Common myeloid progenitor, CD34-positive (primary cell): ENCODE measurements at places on chromosomes 2 and 18.

DNA sequence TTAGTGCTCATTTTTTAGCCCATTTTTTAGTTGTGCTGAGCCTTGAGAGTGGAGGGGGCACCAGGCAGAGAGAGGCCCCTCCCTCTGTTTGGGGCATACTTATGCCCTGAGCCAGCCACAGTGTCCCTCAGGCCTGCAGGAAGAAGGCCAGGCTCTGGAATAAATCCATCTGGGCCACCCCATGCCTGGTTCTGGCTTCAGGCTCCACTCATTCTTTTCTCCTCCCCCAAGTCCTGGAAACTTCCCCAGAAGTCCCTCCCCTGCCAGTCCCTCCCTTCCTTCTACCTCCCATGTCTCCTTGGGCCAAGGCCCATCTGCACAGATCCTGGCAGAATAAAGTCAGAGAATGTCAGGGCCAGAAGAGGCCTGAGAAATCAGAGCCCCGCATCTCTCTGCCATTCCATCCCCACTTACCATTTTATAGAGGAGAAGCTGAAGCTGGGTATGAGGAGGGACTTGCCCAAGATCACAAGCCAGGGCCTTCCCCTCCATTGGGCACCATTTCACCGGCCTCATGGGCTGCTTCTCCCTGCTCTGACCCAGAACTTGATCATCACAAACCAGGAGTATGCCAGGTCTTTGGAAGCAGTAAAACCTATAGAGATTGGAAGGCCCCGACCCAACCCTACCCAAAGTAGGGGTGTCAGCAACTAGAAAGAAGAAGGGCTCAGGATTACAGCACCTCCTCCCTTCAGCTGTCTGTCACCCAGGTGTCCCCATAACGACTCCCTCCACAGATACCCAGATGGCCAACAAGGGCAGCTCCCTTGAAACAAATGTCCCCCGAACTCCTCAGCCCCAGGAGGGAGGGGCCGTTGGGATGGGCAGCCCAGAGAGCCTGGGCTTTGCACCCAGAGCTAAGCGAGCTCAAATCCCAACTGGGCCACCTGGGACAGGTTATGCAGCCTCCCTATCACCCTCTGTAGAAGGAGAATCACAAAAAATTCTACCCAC is 108.4 kb downstream of the POLR1A start:
- DNase-seq, result no peak

DNA sequence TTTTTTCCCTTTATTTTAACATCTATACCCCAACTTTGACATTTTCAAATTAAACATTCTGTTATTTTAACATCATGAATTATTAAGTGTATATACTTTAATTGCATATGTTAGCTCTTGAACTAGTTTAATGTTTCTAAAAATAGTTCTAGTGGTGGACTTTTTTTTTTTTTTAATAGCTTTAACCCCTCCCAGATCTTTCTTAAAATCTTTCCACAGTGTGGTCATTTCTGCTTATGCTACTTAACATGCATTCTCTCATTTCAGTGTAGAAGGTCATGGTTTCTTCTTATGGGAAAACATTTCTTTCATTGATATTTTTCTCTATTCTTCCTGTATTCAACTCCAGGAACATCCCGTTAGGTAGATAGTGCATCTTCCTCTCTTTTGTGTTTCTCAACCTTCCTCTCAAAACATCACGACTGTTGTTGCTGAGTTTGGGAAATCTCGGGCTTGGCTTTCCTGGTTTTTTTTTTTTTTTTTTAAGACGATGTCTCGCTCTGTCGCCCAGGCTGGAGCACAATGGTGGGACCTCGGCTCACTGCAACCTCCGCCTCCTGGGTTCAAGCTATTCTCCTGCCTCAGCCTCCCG is 849 bp upstream of the TMEM18 start:
- DNase-seq, result no peak

DNA sequence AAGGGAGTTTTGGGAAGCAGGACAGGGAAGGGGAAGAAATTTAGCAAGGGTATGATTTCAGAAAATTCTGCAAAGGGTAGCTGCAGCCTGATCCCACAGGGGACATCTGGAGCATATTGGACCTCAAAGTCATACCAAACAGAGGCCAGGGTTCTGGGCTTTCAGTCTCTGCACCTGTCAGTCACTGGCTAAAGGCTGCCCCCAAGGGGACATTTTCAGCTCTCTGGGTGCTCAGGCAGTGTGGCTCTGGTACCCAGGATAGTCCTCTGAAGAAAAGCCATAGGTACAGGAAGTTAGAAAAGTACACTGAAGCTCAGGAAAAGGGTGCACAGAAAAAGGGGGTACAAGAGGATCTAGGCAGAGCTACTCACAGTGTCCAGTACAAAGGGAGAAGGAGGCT is 149.2 kb downstream of the INSIG2 start:
- no peak for DNase-seq

GRCh38 chr2:64829525-64829924 is 159.7 kb upstream of the SLC1A4 start:
- DNase-seq, result no peak

GRCh38 chr18:46054956-46055837 is 16.9 kb downstream of the PSTPIP2 start:
- DNase-seq, result peak; percentile 83
